ENCODE measurements at places on chromosomes 6 and 20.

DNA sequence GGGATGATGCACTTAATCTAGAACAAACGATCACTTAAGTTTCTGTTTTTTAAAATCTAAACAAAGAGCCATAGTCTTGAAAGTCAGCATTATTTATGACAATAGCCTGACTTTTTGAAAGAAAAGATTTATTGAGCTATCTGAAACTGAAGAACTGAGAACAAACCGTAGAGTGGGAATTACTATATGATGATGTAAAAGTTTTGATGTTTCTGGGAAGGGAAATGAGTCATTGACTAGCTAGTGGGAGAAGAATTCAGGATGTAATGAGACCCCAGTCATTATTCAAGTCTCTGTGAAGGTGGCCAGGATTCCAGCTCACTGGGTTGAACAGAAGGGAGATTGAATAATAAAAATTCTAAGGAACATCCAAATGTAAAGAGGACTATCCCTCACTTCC, 83.4 kb upstream of the FABP7 start:
- no peak for DNase-seq

DNA sequence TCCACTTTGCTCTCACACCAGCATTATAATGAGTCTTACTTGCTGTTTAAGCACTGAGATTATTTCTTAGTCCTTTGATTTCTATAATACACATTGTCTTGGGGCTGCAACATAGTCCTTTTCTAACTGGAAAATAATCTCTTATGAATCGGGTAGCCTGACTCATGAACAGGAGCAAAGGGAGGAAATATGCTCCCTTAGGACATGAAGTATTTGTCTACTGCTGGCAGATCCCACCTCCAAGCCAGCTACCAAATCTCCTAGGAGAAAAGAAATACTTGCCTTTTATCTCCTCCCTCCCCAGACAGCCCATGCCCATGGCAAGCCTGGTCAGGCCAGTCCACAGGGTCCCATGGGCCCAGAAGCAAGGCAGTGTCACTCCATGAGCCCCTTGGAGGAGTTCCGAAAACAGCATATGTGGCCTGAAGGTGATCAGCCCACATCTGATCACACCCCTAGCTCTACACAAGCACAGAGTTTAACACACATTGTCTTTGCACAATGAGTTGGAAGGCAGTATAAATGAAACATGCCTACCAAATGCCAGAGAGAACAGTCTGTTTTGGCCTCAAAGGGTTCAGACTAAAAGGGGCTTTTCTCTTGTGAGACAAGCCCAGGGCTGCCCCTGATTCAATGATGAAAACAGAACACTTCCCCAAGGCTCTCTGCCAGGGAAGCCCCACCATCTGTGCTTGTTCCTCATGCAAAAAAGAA, 37.1 kb upstream of the SLC4A11 start:
- DNase-seq = no peak

DNA sequence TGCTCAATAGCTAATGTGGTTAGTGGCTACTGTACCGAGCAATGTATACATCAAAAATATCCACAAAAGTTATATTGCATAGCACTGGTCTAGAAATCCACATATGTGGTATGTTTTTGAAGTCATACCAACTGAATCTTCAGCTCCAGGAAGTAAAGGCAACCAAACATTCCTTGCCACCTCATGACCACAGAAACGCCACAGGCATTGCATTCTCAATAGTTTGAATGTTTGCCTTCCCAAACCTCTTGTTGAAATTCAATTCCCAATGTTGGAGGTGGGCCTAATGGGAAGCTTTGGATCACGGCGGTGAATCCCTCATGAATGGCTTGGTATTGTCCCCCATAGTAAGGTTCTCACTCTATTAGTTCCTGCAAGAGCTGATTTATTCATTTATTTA, 18.2 kb upstream of the ZNF391 start:
- no peak for DNase-seq

DNA sequence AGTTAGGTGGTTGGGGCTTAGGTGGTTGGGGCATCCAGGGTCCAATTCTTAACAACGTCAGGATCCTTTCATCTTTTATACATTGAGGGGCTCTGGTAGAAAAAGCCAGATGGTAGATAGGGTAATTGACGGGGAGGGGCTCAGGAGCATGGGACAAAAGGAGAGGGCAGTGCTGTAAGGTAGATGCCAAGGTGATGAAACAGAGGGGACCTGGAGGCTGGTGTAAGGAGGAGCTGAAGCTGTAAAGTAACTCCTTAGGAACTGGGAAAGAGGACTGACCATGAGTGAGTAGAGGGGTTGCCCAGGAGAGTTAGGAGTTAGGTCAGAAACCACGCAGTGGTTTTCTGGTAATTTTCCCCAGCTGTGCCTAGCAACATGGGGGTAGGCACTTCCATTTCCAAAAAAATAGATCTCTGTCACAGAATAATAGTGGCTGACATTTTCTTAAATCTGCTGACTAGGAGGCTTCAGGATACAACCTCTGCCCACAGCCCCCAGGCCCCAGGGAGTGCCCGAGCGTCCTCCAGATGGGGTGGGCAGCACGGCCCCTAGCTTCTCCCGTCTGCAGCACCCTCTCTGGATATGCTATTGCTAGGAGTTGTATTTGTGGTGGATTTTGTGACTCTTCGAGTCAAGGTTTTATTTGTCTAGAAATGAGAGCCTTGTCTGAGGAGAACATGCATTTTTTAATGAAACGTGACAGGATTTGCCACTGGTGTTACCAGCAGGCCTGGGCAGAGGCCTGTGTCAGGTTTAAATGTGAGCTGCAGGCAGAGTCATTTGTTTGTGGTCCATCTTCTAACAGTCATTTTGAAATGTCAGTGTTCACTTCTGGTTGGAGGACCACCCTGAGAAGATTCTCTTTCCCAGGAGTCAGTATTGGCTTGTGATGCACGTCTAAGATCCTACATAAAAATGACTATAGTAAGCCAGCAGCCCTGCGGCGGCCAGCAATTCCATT, 44.6 kb downstream of the TULP4 start:
- DNase-seq = no peak

DNA sequence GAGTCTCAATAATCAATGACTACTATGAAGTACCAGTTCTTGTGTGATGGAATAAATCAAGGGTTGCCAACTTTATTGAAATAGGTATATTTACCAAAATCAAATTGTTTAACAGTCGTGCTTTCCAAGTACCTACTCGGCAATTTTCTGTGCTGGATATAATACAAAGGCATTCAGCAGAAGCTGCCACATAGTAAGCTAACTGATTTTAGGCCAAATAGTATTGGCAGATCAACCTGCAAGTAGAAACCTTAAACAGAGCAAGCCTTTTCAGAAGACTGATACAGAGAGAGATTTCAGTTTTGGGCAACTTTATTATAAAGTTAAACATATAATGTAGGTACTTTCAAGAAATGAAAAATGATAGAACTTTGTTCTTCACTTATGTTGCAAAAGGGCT, 174.6 kb downstream of the ASCC3 start:
- no peak for DNase-seq

DNA sequence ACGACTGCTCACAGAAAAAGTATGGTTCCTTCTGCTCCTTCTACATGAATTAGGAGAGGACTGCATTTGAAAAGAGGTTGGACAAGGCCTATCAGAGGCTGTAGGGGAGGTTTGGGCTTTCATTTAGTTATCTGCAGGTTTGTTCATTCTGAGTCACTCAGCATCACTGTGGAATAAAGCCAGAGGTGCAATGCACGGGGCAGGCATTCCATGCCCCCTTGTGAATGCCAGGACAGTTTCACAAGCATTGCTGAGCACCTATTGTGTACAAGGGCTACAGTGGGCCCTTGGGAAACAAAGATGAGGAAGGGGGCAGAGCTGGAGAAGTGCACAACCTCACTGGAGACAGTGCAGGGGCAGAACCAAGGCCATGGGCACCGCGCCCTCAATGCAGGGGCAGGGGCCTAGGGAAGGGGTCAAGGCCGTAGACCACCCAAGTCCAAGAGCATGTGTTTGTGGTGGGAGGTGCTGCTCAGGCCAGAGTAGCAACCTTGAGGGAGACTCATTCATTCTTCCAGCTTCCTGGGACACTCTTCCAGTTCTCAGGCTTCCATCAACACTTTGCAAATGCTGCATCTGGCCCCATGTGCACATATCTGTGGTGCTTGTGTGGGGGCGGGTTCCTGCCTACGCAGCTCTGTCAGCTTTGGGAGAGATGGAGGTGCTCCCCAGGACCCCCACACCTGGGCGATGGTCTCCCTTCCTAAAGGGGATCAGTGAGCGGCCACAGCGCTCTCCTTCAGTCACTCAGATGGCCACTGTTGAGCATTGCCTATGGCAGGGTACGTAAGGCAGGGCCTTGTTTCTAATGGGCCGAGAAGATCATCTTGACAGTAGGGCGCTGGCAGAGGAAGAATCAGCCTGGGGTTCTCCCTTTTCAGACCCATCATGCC, 204.5 kb downstream of the SYNDIG1 start:
- DNase-seq = no peak

GRCh38 chr6:137489046-137490005, 4.9 kb downstream of the OLIG3 start:
- DNase-seq = no peak

- no peak for DNase-seq
Measured at GRCh38 chr6:42347456-42347855, 104.3 kb downstream of the TRERF1 start.

DNA sequence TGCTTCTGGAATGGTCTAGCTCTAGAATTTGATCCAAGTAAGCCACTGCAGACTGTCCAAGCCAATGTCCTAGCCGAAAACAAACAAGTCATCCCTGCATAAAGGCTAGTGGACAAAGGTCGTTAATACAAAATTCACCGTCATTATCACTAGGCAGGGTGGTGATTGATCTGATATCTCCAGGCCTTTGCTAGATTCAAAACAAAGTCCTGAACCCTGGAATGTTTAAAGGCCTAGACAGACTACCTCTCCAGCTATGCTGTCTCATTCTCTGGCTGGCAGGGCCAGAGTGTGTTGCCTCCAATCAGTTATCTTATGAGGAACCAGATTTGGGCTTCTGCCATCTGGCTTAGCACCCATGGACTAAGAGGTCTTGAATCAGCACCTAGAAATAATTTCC, 38.3 kb downstream of the MAP7 start:
- no peak for DNase-seq

DNA sequence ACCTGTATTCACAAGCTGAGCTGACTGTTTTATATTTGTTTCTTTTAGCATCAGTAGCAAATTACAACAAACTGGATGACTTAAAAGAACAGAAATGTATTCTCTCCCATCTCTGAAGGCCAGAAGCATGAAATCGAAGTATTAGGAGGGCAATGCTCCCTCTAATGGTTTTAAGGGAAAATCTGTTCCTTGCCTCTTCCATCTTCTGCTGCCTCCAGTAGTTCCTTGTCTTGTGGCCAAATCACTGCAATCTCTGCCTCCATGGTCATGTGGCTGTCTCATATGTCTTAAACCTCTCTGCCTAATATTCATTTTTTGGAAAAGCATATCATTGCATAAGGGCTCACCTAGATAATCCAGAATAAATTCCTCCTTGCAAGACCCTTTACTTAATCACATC, 25.2 kb upstream of the ASCC3 start:
- DNase-seq = no peak

DNA sequence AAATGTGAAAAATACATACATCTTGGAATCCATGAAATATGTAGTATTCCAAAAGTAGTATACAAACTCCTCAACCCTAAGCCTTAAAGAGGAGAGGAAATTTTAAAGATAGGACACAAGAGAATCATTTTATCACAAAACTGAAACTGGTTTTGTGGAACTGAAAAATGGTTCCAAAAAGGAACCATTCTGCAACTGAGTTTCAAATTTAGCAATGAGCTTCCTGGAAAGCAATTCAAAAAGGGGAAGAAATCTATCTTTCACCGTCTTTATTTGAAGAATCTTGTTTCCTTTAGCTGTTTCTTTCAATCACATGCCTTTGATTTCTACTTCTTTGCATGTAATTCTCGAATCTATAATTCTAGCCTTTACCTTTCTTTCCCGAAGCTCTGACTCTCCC, 32.2 kb upstream of the LAMP5 start:
- DNase-seq = no peak

DNA sequence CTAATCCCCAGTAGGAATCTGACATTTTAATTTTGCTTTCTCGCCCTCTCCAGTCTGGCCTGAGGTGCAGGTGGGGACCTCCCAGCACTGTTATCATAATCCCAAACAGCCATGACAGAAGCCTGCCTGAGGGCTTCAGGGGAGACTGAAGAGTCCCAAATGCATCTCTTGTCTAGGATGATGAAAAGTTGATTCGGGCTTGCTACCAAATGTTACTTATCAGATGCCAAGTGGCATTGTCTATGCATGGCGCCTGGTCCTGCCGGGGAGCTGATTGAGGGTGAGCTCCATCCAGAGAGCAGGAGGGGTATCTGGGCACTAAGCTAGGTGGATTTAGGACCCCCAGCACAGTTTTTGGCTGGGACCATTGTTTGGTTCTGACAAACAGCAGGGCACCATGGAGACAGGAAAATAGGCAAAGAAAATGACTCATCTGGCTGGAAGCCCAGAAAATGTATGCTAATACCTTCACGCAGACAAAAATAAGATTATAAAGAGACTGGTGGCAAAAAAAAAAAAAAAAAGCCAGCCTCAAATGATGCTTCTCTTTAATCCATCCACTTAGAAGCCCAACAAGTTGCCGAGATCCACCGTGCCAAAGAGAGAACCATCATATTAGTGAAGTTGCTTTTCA, 513.7 kb upstream of the SULF2 start:
- DNase-seq = no peak

- no peak for DNase-seq
Measured at GRCh38 chr20:46221256-46221833, 87.0 kb downstream of the CDH22 start.

GRCh38 chr20:63234693-63235398, 859 bp upstream of the BIRC7 start:
- no peak for DNase-seq

DNA sequence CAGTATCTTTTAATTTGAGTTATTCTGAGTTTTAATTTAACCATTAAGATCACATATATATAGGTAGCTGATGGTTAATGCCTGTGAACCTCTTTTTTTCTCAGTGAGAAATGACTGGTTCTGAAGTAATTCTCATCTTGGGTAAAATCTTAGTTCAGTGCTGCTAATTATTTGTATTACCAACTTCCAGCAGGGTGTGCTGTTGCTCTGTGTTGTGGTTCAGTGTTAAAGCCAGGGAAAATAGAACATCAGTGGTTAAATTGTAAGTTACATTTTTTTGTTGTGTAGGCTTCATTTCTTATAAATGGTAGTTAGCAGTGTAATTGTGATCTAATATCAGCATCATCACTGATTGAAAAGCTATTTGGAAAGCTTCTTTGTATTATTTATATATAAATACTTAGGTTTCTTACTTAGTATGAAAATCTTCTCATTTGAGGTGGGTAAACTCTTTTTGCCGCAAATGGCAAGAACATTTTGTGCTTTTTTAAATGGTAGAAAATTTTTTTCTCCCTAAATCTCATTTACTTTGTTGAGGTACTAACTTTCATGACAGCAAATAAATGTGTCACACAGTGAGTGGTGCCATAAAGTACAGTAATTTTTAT, 43.7 kb downstream of the CDC5L start:
- no peak for DNase-seq

All from T-helper 1 cell (primary cell).